Right ventricle myocardium superior (tissue), 1 donor: ENCODE measurements at places on chromosomes 7 and 10. TPM values are rescaled to one million over a fixed set of nuclear protein-coding genes. Genes with fewer than 3 reads are reported as not detected.

DNA sequence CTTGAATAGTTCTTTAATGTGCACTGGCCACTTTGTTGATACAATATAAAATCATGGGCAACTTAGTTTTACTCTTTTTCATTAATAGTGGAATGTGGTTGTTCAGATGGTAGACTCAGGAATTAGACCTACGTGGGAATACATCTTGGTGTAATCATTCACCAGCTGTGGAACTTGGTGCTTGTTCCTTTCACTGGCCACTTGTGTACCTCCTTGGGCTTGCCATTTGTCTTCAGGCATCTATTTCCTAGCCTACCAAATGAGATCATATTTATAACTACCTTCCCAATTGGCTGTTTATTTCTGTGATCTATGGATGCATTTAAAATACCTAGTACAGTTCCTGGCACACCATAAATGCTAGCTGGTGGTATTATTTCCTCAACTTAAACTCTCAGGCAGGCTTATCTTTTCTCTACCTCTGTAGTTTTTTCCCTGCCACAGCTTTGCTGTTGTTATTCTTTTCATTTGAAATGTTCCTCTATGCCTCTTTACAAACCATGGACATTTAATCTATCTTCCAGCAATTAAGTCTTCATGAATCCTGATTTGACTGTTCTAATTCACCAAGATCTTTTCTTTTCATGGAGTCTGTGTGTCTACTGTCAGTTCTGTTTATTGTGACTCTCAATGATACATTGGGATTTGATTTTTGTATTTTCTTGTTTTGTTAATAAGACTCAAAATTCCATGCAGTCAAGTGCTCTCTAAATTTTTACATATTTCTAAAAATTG lies 113.0 kb downstream of the ADAM22 start:
- no peak for DNase-seq

- DNase-seq = no peak
Observed at GRCh38 chr7:100157334-100158228, 942 bp downstream of the TRAPPC14 start.

DPY19L1 gene
- total RNA-seq = 31.6 TPM

- no peak for DNase-seq
Observed at GRCh38 chr7:151065516-151065915, 6.1 kb downstream of the SLC4A2 start.

GRCh38 chr10:119404719-119405519 lies 137.6 kb downstream of the RGS10 start:
- peak; percentile 35 for DNase-seq

FAM25A gene
- not detected for total RNA-seq

GRCh38 chr7:115271332-115272235 lies 349.7 kb downstream of the MDFIC start:
- no peak for DNase-seq

DNA sequence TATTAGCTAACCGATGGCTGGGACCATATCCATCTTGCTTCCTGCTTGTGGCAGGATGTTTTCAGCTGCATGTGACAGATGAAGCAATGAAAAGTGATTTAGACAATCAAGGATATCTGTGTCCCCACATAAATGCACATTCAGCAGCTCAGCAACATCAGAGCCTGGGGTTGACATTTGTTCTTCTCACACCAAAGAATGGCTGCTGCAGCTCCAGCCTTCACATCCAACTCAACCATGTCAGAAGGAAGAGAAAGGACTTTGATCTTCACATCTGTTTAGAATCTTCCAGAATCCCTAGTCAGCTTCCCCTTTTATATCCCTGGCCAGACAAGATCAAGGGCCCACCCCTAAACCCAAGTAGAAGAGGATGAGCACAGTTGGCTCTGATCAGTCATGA lies 11.9 kb upstream of the FRMPD2 start:
- DNase-seq = no peak

PLXDC2 gene
- total RNA-seq = 12.2 TPM

GPR146 gene
- 26.3 TPM for total RNA-seq

IDI2 gene
- 0.16 TPM for total RNA-seq

GRCh38 chr7:35694784-35695472 lies at the start of gene HERPUD2:
TSS of gene HERPUD2 (minus strand) at chr7:35695135. CDS start at chr7:35694330, 805 bp downstream.
- DNase-seq = peak; percentile 96

DNA sequence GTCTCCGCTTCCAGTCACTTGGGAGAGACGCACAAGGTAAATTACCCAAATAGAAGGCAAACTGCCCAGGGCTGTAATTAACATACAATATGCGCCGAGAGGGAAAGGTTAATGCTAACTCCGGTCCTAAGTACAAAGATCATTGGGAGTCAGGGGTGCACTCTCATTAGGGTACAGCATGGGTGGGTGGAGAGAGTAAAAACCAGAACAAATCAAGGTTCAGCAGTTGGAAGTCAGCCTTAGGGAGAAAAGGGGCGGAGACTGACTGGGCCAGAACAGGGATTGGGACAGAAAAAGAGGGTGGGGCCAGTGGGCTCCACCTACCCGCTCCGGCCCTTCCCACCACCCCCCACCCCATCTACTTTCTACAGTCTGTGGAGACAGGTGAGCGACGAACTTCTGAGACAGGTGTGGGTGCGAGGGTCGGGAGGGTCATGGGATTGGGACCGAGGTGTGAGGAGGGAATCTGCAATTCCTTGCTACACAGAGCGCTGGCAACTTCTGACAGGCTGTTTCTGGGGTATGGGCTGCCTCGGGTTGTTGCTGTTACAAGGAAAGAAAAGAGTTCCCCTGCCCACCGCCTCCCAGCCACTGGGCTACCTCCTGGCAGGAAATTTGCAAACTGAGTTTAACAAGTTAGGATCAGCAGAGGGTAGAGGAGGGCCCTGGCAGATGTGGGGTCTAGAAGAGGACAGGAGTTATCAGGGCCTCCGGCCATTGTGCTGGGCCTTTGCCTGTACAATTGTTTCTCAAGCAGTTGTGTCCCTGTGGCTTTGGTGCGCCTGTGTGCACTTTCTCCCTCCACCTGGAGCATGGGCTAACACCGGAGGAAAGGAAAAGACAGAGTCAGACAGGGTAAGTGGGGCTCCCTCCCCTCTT lies at the start of gene TMEM139:
TSS of gene TMEM139 (plus strand) at position 368 of the 879 bp plus-strand sequence. CDS start 1,000 bp downstream, outside the sequence.
- DNase-seq = no peak

CH25H gene
- 0.22 TPM for total RNA-seq

A1CF gene
- 0.16 TPM for total RNA-seq

PPP1R17 gene
- not detected for total RNA-seq

DNA sequence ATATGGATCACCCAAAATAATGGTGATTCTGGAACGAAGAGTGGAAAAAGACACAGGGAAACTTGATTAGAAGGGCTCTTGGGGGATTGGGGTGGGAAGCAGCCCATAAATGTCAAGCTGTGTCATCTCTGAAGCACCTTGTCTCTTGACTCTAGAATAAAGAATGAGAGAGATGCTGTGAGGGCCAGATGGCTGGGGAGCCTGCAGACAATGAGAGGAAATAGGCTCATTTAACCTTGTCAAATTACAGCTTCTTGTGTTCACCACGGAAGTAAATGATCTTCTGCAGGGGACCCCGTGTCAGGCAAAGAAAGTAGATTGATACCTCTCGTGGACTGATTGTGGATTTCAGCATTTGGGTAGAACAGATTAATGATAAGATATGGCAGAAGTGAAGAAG lies 159.3 kb downstream of the ST7 start:
- DNase-seq = no peak

MACC1 gene
- total RNA-seq = 0.19 TPM

GRCh38 chr7:12586271-12586670 lies 15.8 kb downstream of the SCIN start:
- DNase-seq = no peak

TMEM213 gene
- not detected for total RNA-seq

BTBD16 gene
- total RNA-seq = not detected

DNA sequence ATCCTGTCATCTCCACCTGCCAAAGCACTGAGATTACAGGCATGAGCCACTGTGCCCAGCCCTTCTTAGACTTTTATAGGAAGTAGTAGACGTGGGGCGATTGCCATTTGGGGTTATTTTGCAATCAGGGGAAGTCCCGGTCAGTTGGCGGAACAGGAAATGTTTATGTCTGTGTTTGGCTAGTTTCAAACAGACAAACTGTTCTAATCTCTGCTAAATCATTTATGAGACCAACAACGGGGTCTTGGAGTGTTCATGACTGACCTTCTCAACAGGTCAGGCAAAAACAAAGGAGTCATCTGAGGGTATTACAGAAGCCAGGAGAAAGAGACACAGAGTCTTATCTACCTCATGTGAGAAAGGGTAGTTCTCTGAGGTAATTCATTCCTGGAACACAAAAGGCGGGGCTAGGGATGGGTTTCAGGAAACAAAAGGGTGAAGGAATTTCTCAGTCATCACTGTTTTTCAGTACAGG lies 6.6 kb upstream of the TPK1 start:
- DNase-seq = peak; percentile 44

- DNase-seq = no peak
Observed at GRCh38 chr7:13217768-13218167, 530.3 kb downstream of the ARL4A start.

C1GALT1 gene
- 14.1 TPM for total RNA-seq

WIPF3 gene
- 5.5 TPM for total RNA-seq

DNA sequence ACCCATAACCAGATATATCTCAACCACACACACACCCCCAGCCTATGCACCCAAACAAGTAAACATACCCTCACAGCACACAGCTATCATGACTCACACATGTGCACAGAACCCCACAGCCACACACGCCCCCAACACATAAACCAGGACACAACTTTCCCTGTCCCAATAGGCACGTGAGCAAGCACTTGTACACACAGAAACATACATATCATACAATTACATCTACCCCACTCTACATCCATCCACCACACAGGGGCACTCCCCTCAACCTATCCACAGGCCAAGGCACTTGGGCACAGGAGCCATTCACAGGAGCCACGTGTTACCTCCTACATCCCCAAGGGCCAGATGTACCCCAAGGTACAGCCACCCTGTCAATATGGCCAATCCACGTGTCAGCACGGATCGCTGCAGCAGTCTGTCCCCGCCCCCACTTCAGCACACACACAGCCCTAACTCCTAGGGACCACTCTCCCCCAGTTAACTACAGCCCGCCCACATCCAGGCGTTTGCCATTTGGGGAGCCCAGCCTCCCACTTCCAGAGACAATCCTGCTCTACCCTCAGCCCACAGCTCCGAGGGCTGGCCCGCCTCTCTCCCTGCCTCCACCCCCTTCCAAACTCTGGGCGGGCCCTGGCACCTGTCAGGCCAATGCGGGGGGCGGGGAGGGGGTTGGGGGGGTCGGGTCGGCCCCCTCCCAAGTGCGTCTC lies 163.5 kb downstream of the SH3PXD2A start:
- no peak for DNase-seq

- no peak for DNase-seq
Observed at GRCh38 chr7:157635669-157636068, 298.9 kb downstream of the DNAJB6 start.

DNA sequence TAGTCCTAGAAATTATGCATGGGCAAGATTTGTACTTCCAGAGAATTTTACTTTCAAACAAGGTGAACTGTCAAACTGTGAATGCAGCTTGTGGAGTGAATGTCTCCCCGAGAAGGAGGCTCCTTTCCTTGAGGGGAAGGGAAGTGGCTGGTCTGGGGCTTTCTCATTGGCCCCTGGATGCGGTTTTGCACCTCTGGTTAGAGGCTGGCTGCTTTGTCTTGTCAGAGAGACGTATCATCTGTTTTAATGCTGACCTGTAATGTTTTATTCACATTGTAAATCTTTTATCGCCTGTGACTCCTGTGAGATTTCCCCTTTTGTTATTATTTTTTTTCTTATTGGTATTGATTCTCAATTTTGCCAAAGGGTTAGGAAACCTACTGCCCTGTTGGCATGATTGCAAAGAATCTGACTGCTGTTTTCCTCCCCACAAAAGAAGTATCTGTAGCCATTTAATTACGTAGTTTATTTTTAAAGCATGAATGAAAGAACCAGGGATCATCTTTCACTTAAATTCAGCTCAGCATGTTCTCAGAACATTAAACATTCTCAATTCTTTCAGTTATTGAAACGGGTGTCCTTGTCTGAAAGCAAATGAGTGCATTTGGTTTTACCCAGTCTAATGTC lies 238.3 kb upstream of the NFE2L3 start:
- DNase-seq = no peak

NAT16 gene
- total RNA-seq = not detected

DNA sequence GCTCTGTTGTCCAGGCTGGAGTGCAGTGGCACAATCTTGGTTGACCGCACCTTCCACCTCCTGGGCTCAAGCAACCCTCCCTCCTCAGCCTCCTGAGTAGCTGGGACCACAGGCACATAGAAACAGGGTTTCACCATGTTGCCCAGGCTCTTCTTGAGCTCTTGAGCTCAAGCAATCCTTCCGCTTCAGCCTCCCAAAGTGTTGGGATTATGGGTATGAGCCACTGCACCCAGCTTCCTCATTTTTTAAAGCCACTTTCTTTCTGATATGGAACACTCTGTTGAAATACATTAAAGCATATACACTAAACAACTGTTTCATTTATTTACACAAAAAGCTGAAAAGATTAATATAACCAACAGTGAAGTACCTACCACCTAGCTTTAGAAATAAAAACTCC lies 117.2 kb downstream of the CLEC2L start:
- DNase-seq = no peak

GTF2IRD2 gene
- 13.5 TPM for total RNA-seq

TEX36 gene
- total RNA-seq = not detected

DNA sequence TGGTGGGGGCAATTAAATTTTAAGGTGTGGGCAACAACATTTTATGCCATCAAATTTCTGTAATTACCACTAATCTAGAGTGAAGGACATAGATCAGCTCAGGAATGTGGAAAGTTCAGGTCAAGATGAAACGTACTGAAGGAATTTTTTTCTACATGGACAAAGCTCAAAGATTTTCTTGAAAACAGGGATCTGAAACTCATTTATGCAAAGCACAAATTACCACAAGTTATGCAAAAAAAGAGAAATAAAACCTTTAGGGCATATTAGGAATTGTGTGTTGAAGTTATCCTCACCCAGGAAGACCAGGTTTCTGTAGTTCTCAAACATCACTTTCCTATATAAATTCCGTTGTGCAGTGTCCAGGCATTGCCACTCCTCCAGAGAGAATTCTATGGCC lies 18.9 kb downstream of the ZNF680 start:
- DNase-seq = no peak

DNA sequence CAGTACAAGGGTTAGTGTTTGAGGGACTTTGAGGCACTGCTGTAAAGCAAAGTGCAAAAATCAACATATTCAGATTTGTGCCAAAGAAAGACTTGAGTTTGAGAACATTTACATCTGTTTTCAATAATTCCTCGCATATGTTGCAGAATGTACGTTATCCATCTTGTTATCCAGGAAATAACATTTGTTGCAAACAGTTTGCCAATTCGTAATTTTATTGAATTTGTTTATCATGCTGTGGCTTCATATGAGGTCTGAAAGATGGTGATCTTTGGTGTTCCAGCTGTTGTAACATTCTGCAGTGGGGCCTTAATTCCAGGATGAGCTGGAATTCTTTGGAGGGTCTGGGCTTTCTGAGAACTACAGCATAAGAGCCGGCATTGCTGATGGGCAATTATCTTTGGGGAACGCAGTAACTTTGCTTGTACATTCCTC lies 396.2 kb downstream of the LRMDA start:
- DNase-seq = no peak

DNA sequence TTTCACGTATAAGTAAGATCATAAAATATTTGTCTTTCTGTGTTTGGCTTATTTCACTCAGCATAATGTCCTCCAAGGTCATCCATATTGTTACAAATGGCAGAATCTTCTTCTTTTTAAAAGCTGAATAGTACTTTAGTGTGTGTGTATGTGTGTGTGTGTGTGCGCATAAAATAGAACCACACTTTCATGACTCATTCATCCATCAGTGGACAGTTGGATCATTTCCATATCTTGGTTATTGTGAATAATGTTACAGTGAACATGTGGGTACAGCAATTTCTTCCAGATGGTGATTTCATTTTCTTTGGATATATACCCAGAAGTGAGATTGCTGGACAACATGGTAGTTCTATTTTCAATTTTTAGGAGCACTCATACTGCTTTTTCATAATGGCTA lies 622.4 kb downstream of the NRG3 start:
- DNase-seq = no peak

RARRES2 gene
- total RNA-seq = 24.0 TPM

KLF14 gene
- not detected for total RNA-seq
